ENCODE measurements at places on chromosomes 6 and 20.

- no peak for DNase-seq
Observed at GRCh38 chr20:39795401-39796272, 833.5 kb downstream of the DHX35 start.

- DNase-seq, result no peak
Observed at GRCh38 chr6:106637717-106638341, 8.5 kb downstream of the QRSL1 start.

GRCh38 chr20:41347523-41348429 is 7.2 kb downstream of the LPIN3 start:
- no peak for DNase-seq

DNA sequence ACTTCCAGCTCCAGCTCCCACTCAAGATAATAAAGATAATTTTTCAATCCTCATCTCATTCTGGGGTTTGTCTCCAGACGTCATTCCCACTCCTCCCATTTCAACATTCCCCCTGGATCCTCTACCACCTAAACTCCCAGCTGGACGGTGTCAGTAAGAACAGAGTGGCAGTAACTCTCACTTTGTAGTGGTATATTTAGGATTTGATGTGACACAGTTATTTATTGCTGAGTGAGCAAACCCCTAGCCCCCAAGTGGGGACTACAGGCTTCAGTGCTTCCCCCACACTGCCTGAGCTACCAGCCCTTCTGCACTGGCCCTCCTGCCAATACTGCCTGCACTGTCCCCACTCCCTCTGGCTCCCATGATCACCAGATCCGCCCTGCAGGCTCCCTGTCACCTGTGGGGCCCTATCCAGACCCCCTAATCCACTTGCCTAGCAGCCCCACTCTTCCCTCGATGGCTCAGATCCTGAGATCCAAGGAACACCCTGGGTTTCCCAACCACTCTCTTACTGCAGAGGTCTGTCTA is 2.4 kb downstream of the C6orf47 start:
- DNase-seq, result no peak

DNA sequence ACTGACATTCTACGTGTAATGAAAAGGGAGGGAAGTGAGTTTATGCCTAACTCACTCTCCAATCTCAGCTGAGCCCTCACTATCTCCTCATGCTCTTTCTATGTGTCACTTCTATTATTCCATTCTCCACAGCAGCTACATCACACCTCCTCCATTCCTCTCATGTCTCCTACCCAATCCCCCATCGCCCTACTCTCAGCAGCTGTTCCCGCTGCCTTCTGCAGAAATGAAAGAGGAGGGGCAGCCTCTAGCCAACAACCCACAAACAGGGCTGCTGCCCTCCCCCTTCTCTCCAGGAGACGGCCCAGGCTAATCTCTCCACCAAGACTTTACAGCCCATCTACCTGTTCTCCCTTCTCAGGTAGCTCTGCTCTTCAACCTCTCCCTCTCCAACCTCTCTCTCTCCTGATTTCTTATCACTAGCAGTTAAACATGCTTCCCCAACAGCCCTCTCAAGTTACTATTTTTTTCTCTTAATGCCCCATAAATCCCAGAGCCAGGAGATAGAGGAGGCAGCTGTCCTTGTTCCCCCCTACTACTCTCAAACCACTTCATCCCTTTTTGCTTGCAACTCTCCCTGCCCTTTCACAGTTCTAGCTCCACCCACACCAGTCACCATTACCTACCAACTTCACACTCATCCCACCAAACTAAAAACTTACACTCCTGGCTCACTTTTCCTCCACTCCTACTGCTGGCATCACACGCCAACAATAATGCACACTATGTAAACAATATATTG is 136.5 kb downstream of the BTBD9 start:
- DNase-seq, result no peak

- DNase-seq, result peak; percentile 77
Observed at GRCh38 chr20:47150403-47151152, 205.9 kb downstream of the ZMYND8 start.

GRCh38 chr20:36493051-36493800 is 48.1 kb upstream of the MYL9 start:
- DNase-seq, result peak; percentile 13

GRCh38 chr6:30047220-30047619 is 13.8 kb upstream of the POLR1H start:
- no peak for DNase-seq

- DNase-seq, result no peak
Observed at GRCh38 chr6:53026526-53026925, 31.4 kb upstream of the GSTA4 start.

DNA sequence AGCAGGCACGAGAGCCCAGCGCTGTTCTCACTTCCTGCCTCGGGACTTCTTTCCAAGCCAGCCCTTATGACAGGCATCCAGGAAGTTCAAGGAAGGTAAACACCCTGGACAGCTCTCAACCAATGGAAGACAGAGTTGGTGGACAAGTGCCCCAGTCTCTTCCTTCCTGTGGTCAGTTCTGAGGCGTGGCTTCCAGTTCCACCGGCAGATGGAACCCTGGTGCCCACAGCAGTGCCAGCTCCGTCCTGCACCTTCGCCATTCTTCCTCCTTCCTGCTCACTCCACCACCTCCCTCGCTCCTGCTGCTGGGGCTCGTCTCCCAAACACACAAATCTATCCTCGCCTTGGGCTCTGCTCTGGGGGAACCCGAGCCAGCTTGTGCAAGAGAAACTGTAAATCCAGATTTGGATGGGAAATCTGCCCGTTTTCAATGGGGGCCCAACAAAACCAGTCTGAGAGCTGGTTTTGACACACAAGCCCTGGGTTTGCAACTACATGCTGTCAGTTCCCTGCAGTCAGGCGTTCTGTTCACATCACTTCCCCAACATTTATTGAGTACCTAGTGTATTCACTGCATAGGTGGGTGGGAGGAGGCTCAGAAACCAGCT is 162.7 kb downstream of the GRM4 start:
- peak; percentile 4 for DNase-seq

GRCh38 chr6:84274856-84275255 is 47.4 kb upstream of the CEP162 start:
- no peak for DNase-seq

- no peak for DNase-seq
Observed at GRCh38 chr6:10800810-10801209, 37.5 kb downstream of the MAK start.

DNA sequence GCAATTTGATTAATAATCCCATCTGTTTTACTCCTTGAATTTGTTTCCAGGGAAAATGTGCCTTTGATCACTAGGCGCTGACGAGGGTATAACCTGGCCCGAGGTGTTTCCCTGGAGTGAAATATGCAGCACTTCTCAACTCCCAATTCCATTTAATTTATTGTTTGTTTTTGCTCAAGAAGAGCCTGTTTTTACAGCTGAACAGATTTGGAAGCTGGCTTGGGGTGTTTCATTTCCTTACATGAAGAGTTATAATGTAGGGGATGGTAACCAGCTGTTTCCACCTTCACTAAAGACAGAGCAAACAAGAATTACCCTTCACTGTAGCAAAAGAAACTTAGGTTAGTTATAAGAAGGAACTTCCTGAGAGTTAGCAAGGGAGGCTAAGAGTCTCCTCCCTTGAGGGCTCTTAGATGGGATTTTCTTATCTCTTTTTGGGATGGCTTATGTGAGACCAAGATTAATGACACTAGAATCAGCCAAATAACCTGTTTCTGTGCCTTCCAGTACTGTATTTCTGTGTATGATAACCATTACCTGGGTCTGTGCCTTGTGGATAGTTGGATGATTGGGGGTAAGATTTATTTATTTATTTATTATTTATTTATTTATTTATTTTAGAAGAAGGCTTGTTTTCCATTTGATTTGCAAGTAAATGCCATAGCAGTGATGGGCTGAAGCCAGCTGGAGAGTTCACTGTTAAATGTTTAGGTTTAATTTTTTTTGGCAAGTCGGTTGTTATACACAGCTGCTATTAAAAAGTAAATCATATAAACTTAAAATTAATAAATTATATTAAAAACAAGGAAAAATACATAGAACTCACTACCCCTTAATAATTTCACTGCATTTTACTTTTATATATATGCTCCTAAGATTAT is 162.2 kb upstream of the BMP2 start:
- no peak for DNase-seq

GRCh38 chr20:61896058-61896961 is 169.4 kb downstream of the TAF4 start:
- peak; percentile 5 for DNase-seq

DNA sequence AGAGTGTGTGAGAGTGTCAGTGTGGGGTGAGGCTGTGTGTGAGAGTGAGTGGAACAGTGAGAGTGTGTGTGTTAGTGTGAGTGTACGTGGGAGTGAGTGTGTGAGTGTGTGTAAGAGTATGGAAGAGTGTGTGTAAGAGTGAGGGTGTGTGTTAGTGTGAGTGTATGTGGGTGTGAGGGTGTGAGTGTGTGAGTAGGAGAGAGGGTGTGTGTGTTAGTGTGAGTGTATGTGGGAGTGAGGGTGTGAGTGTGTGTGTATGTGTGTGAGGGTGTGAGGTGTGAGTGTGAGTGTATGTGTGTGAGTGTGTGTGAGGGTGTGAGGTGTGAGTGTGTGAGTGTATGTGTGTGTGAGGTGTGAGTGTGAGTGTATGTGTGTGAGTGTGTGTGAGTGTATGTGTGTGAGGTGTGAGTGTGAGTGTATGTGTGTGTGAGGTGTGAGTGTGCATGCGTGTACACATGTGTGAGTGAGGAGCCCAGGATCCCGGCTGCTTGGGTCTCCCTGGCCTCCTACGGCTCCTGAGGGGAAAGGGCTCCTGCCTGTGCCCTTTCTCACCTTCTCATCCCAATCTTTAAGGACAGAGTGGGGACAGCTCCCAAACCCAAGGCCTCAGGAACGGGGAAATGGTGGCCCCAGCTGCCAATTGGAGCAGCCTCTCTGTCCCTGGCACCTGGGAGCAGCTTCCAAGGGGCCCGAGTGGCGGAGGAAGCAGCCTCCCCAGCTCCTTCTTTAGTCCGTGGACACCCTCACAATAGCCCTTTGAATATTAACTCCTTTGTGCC is 100.2 kb downstream of the PSMB1 start:
- no peak for DNase-seq

DNA sequence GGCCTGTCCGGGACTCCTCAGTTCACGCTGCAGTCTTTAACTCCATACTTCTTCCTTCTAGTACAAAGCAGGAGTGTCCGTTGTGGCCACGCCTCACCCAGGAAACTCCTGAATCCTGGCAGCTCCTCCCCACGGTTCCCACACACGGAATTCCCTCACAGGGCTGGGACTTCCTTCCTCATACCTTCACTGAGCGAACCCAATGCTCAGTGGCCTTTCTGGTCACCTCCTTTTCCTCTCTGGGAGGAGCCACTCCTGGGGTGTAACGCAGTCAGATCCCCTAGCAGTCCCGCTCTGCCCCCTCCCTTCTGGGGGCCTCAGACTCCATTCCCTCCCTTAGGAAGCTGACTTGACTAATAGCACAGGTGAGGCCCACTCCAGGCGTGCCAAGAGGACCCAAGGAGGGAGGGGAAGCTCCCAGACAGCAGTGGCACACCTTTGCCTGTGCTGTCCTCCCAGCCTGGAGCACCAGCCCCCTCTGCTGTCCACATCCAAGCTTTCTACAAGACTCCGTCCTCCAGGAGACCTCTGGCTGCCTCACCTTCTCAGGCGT is at the start of gene SLC52A3:
TSS of gene SLC52A3 (minus strand) at position 75 of the 553 bp plus-strand sequence. CDS start 2,726 bp downstream, outside the sequence.
- peak; percentile 33 for DNase-seq

All from hematopoietic multipotent progenitor cell treated with erythropoietin and hydrocortisone succinate and interleukin-3 and kit ligand, for 8 days (in vitro differentiated cells).